ENCODE measurements at places on chromosomes 11 and 22.

DNA sequence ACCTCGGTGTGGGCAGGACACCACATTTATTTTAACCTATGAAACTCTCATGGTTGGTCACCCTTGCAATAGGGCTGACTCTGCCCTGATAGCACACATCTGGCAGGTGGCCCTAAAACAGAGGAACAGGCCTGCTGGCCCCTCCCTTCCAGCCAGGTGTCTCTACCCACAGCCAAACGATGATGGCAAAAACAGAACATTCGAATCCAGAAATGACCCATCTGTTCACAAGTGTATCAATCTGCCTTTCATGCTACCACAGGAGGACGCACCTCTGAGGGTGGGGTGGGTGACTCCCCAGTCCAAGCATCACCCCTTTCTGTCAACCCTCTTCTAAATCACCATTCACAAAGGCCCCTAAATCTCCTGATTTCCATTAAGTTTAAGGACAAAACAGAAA, 118.1 kb downstream of the ETS1 start:
- no peak for DNase-seq

GRCh38 chr11:24163146-24163545, 333.7 kb upstream of the LUZP2 start:
- no peak for DNase-seq

DNA sequence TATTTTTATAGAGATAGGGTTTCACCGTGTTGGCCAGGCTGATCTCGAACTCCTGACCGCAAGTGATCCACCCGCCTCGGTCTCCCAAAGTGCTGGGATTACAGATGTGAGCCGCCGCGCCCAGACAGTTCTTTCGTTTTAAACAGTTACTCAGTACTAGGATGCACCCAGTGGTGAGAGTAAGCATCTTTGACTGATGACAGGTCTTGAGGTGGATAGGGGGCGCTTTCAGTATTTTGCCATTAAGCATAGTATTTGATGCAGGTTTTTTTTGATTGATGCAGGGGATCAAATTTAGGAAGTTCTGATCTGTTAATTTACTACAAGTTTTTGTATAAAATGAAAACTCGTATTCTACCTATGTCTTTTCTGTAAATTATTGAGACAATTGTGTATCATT, 13.2 kb upstream of the TRIM34 start:
- DNase-seq = no peak

GRCh38 chr11:96075532-96075959, 151.6 kb upstream of the MTMR2 start:
- no peak for DNase-seq

DNA sequence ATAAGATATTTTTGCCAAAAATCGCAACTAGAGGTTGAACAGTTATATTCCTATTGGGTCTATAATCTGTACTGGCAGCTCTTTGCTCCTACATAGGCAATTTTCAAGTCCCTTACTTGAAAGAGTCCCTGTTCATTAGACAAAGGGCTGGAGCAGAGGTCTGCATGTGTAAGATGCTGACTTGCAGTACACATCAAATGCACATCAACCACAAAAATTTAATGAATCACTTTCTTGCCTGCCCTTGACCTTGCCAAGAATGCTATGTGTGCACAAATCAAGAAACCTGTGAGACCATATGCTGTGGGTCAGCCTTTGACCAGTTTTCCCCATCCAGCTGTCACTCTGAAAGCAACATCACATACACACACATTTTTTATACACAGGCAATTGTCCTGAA, 661.5 kb downstream of the LRRC4C start:
- DNase-seq = no peak

- DNase-seq = no peak
Measured at GRCh38 chr11:104995001-104995408, 26.6 kb upstream of the CASP4 start.

- DNase-seq = peak; percentile 65
Measured at GRCh38 chr11:2928605-2929530, at the start of gene PHLDA2. PHLDA2 (minus strand) TSS chr11:2929420; CDS start chr11:2929364, 56 bp downstream.

GRCh38 chr11:79472819-79473529, 32.1 kb upstream of the TENM4 start:
- no peak for DNase-seq

GRCh38 chr22:43833286-43834240, 21.5 kb upstream of the EFCAB6 start:
- DNase-seq = no peak

- no peak for DNase-seq
Measured at GRCh38 chr11:36311926-36312595, 16.0 kb downstream of the PRR5L start.

GRCh38 chr22:43750751-43751150, 61.4 kb downstream of the EFCAB6 start:
- no peak for DNase-seq

DNA sequence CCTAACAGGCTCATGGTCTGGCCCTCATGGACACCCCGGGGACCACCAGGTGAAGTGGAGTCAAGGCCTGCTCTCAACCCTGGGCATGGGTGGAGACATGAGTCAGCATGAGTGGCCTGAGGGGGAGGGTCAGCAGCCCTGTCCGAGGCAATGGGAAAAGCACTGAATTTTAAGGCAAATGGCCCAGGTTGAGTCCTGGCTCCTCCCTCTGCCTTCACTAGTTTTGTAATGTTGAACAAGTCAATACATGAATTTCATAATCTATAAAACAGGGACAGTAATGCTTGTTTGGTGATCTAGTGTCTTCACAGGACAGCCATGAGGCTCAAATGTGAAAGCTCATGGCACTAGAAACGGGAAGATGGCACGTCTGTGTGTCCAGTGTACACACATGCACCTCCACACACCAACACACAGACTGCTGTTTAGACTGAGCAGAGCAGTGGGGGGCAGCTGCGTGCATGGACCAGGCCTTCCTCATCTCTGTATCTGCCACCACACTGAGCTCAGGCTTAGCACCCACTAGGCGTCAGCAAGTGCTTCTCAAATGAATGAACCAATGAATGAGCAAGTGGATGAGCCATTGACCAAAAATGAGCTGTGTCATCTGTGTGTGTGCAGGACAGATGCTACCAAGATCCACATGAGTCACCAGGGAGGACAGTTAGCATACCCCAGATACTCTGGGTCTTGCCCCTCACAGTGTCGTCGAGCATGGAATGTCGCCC, 63.4 kb downstream of the NRXN2 start:
- DNase-seq = no peak

- DNase-seq = no peak
Measured at GRCh38 chr22:31080164-31080847, 812 bp upstream of the SMTN start.

DNA sequence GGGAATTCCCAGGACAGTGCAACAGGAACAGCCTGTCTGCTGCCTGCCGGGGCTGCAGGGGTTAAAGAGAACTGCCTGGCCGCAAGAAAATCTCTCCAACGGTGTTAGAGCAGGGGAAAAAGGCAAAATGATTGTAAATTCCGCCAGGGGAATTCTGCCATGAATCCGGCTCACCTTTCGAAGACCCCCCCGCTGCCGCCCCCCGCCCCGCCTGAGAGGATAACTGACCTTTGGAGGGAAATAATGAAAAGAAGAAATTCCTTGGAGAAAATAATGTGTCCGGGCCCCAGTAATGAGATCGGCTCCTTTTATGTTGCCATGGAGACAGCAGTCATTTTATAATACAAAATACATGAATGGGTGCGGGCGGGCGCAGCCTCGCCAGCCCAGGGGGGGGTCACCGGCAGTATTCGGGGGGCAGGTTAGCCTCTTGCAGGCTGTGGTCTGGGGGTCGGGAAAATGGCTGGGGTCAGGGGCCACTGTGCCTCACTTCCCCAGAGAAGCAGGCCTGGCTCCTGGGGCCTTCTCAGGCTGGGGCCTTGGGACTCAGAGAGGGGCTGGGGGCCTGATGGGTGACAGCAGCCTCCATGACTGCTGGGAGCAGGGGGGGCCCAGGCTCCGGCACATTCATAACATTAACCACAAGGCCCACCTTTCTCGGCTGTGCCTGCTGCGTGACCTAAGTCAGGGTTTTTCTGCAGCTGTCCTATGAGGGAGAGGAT, 228.1 kb downstream of the MN1 start:
- DNase-seq = no peak

- DNase-seq = no peak
Measured at GRCh38 chr11:17813391-17814059, 78.9 kb downstream of the KCNC1 start.

DNA sequence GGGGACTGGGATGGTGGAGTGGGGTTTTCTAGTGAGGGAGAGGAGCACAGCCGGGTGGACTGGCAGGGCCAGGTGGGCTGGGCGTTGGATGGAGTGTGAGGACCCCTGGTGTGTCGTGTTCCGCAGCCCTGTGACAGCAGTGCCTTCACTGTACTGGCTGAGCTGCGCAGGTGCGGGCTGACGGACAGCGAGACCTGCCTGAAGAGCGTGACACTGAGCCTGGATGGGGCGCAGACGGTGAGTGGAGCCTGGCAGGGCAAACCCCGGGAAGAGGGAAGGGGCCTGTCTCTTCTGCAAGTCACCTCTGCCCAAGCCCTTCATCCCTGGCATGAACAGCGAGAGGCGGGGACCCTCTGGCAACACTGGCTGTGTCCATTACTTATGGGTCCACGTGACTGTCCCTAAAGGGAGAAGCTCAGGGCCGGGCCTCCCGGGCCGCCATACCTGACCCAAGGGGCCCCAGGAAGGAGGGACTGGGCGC, 10.0 kb downstream of the MUC5AC start:
- no peak for DNase-seq

- no peak for DNase-seq
Measured at GRCh38 chr11:47061429-47062178, 115.1 kb downstream of the ARFGAP2 start.

DNA sequence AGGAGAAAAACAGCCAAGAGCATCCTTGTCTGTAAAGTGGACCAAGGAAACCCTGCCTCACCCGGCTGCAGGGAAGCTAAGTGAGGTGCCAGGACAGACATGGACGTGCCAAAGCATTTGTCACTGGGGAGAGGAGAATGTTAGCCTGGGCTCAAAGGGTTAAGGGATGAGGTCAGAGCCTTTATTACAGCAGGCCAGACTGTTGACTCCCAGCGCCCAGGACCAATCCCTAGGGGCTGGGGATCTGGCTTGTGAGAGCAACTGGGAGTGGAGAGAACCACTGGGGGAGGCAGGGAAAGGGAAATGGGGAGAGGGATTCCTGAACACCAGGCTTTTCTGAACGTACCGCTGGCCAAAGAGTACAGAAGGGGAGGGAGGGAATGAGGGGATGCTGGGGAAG, 2.6 kb downstream of the CHRM1 start:
- no peak for DNase-seq

DNA sequence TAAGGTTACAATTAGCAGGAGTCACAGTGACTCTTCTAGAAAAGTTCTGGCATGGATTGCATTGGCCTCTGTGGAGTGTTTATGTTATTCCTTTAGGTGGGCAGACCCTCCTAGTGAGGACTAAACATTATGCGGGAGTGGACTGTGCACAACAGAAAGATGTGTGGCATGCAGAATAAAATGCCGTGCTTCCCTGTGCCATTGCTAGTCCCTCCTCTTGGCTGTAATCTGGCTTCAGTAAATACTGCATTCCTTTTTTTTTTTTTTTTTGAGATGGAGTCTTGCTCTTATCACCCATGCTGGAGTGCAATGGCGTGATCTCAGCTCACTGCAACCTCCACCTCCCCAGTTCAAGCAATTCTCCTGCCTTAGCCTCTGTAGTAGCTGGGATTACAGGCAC, 45.0 kb downstream of the SLC5A1 start:
- no peak for DNase-seq

DNA sequence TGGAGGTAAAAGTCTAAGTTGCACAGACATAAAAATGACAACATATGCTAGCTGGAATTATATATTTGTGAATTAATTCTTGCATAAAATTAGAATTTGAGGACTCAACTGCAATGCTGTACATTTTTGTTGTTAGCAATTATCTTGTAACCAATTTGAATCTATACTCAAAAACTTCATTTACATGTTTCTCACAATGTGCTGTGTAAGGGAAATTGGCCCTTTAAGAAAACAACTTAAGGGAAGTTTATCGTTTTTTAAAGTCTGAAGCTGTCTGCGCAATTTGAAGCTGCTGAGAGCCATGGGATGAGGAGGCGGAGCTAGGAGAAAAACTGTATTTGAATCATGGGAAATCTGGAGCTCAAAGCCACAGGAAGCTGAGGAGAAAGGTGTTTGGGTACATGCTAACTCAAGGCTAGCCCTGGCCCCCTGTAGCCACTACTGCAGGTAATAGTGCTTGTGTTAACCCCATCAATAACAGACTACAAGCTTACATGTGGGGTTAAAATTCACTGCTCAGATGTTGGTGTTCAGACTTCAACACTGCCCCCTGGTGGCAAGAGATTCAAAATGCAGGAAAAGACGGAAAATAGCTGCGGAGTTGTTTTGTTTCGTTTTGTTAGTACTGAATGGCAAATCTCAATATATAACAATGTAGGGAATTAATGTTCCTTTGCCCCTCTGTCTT, 126.1 kb downstream of the BRD1 start:
- no peak for DNase-seq

DNA sequence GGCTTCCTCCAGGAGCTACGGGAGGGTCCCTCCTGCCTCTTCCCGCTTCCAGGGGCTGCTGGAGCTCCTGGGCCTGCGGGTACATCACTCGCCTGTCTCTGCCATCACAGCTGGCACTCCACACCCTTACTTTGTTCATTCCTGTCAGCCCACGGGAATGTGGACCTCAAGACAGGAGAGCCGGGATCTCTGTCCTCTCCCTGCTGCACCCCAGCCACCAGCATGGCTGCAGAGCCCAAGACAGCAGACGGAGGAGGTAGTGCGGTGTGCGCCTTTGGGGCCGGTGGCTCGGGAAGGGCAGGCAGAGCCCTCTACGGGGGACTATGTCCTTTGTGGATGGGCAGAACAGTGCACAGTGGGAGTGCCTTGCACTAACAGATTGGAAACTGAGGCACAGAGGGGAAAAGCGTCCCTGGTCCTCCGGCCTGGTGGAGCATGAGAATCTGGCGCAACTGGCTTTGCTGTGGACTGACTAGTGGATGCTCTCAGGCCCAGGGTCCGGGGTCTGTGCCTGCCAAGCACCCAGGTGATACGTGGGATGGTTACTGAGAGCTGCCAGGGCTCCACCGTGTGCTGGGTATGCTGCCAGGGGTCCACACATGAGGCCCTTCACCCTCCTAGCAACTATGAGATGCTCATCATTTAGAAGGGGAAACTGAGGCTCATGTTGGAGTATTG, 47.3 kb downstream of the IGF2 start:
- no peak for DNase-seq
